ENCODE measurements at places on chromosomes 12 and 14. TPM values are rescaled to one million over a fixed set of nuclear protein-coding genes. Genes with fewer than 3 reads are reported as not detected.

DNA sequence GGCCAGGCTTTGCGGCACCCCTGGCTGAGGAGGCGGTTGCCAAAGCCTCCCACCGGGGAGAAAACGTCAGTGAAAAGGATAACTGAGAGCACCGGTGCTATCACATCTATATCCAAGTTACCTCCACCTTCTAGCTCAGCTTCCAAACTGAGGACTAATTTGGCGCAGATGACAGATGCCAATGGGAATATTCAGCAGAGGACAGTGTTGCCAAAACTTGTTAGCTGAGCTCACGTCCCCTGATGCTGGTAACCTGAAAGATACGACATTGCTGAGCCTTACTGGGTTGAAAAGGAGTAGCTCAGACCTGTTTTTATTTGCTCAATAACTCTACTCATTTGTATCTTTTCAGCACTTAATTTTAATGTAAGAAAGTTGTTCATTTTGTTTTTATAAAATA, 9.9 kb downstream of the DYRK2 start:
- no peak for DNase-seq

- peak; percentile 39 for DNase-seq
Measured at GRCh38 chr14:97251491-97252155, 454.4 kb downstream of the VRK1 start.

DNA sequence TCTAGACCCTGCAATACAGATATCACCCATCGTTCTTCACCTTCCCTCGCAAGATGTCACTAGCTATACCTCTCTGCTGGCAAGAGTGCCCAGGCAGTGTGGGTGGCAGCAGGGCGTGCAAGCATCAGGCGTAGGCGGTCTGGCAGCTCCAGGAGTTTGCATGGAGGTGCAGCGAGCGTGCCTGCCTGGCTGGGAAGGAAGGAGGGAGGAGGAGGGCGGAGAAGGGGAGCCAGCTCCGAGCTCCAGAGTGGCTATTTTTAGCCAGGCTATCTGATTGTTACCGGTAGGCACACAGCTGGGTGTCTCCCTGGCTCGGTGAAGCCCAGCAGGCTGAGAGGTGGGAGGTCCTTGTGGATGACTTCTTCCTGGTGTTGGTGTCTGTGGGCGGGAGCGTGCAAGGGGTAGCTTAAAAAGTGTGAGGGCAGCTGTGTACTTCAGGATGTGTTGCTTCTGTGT, 6.2 kb downstream of the FOXJ2 start:
- DNase-seq, result no peak

DNA sequence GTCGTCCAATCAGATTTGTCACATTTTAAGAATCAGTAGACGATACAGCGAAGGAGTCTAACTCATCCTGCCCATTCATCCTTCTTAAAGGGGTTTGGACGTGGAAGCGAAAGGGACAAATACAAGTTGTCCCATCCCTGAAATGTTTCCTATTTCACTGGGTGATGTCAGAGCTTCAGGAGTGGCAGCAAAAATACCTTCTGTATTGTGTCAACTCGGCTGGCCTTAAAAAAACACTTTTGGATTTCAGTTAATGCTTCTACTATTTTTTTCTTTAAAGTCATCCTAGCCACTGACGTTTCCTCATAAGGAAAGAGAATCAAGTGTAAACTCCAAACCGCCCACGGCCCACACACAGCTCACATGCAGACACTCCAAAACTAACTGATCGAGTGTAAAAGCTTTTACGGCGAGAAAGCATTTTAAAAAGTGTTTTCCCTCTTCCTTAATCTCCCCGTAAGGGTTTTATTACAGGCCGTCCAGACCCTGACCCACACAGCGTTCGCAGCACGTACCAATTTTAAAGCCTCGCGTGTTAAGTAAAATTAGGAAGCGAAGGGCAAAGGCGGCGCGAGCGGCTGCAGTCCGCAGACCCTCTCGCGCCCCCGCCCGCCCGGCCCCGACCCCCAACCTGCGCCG, 593 bp downstream of the CFL2 start:
- peak; percentile 68 for DNase-seq

DNA sequence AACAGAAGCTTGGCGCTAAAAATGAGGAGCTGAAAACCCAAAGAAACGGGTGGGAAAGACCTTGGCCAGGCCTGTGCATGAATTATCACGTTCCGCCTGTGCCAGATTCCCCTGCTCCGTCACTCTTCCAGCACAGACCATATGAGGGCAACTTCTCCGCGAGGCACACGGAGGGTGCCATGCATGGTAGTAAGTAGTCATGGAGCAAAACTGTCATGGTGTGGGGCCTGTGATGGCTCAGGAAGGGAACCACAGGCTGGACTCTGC, 148.2 kb downstream of the ANO2 start:
- DNase-seq, result no peak

GRCh38 chr12:62562846-62563245, 96.2 kb downstream of the MON2 start:
- DNase-seq, result no peak

DNA sequence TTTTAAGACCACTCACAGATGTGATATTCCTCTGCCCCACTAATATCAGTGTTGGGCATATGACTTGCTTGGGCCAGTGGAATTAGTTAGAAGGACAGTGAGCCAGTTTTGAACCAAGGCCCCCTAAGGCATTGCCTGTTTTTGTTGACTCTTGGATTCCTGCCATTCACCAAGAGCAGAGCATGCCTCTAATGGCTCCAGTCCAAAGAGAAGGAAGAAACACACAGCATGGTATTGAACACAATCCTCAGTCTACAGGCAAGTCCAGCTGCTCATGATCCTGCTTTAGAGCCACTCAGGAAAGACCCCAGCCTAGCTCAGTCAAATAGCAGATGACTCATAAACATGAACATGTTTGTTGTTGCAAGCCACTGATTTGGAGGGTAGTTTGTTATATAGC, 1201.5 kb downstream of the BCL11B start:
- DNase-seq, result no peak

TEX22 gene
- 0.40 TPM for total RNA-seq

- no peak for DNase-seq
Measured at GRCh38 chr14:105312973-105313372, 1.6 kb upstream of the PACS2 start.

DNA sequence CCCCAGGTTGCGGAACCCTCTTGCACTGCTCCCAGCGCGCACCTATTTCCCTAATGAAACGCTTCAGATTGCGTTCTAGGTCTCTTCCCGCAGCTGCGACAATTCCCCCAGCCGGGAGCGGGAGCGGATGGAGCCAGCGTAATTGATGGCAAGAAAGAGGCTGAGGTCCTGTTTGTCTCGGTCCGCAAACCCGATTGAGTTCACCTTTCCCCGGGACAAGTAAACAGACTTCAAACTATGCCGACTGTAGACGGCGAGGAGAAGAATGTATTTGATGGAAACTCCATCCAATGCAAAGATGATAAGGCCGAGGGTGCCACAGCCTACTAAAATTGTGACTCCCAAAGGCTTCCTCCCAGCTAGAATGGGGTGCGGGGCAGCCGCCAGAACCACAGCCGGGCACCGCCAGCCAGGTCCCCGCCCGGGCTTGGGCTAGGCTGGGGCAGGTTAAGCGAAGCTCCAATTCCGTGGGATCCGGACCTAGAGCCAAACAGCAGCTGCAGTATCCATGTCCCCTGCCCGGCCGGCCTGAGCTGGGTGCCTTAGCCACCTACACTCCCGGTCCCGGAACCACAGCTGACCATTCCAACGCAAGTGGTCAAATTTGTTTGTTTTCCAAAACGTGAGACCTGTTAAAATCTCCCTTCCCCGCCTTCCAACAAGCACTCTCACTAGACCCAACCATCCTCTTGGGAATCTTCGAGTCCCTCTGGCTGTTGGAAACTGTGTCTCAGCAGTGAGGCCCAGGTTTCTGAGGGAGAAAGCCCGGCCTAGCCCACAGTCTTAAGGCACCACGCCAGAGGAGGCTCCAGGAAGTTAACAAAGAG, 5.5 kb downstream of the NKX2-1 start:
- no peak for DNase-seq
